Fibroblast of the conjunctiva (primary cell): ENCODE measurements at places on chromosomes 1 and 21.

GRCh38 chr1:53129891-53130597 lies 12.4 kb downstream of the SLC1A7 start:
- no peak for DNase-seq

- no peak for DNase-seq
These were observed at the start of gene CD247 for GRCh38 chr1:167518331-167518700. Gene CD247 (minus strand): TSS chr1:167518529. CDS start chr1:167518465, 64 bp downstream.

DNA sequence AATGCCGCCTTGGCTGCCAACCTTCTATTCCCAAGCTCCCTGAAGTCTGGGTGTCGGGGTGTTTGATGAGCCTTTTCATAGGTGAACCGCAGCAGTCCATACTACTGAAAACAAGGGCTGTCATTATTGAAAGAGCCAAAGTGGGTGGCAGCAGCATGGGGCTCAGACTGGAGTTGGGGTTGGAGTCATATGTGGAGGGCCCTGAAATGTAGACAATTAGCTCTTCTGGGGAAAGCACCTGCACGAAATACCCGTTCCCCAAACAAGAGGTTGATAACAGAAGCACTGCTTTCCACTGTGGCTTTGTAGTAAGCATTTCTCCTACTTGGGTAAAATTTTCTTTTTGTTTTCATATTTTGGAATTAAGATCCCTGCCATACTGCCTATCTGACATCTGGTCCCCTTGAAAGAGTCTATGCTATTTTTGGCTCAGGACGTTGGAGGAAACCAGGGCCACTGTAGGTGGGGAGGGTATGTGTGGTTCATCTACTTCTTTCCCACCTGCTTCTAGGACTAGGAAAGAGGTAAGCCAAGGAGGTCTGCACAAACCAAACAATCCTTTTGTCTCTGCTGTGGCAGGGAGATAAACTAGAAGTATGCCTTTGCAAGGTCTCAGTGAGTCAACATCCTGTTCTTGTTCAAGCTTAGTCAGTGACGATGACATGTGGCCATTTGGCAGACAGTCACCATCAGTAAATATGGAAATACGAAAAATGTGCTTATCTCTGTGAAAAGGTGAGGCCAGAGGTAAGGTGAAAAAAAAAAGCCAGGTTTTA lies 197.0 kb upstream of the UBE2U start:
- no peak for DNase-seq

DNA sequence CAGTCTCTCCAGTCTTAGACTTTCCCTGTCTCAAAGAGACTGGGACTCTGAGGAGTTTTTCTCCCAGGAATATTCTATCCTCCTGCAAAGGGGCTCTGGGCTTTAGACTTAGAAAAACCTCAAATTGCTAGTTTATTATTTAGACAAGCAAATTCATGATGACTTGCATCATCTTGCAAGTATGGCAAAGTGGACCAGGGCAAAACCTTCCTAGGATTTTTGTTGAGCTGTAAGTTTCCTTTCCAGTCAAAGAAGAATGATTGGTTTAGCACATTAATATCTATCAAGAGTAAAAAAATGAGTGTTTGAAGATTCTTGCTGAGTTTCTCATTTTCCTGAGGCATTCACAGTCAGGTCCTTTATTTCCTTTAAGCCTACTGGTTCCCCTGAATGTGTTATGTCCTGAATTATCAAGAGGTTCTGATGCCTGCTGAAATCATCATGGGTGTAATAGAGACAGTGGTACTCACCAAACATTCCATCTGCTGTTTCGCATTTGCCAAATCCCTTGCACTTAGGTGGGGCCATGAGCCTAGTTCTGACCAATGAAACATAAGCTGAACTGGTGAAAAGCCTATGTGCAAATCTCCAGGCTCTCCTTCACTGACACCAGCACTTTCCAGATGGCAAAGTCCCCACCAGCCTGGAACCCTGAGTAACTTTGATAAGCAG lies 25.2 kb upstream of the SPAG17 start:
- no peak for DNase-seq

- no peak for DNase-seq
These were observed 5.5 kb downstream of the PAQR7 start for GRCh38 chr1:25869909-25870606.

- no peak for DNase-seq
These were observed 501.9 kb upstream of the C1orf87 start for GRCh38 chr1:60575326-60575977.

DNA sequence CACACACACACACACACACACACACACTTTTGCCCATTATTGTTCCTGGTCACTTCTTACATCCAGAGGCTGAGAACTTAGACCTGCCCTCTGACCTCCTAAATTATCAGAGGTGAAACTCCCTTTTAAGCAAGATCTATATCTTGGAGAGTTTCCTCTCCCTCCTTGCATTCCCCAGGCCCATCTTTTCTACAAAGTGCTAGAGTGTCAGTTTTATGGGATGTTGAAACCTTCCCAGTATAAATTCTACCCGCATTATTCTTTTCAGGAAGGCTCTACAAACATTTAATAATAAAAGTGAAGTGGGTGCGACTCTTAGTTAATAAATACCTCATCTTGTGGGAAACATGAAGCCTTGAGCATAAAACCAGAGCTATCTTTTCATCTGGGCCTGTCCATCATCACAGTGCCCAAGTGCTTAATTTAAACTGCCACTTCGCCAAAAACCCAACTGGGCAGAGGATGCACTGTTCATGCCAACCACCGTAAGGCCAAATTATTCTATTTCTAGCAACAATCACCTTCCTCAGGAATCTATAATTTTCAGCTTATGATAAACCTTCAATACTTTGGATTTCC lies 458.2 kb upstream of the RUNX1 start:
- DNase-seq = no peak

GRCh38 chr1:66271216-66271903 lies 262.6 kb upstream of the SGIP1 start:
- peak; percentile 95 for DNase-seq

- DNase-seq = no peak
These were observed 103.4 kb downstream of the CLEC20A start for GRCh38 chr1:178393370-178393769.

DNA sequence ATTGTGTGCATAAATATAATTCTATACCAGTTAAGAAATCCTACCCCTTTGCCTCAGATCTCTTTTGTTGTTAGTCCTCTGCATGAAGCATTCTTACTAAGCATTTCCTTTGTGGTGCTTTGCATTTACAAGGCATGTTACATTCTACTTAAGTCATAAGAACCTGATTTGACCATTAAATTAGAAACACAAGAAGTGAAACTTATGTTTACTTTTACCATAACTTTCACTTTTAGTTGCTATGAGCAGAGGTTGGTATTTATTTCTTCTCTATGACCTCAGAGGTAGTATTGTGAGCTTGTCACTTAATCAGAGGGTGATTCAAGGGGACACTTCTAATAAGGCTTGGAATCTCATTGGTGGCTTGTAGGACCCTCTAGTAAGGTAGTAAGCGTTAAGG lies 9.0 kb downstream of the FAM20B start:
- DNase-seq = peak; percentile 57

DNA sequence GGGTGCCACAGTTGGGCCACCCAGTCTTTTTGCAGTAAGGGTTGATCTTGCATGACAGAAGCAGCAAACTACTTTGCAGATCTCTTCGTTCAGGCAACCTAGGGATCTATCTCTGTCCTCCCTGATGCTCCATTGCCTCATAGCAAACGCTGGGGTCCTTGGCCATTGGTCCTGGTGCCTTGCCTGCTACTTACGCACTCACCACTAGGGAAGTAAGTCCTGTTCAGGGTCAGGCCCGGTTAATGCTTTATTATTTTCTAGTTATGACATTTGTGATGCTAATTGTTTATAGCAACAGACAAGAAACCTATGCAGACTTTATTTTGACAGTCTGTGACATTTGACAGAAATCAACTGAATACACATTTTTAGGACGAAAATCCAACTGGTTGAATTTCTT lies 326.5 kb upstream of the FMN2 start:
- DNase-seq = no peak

DNA sequence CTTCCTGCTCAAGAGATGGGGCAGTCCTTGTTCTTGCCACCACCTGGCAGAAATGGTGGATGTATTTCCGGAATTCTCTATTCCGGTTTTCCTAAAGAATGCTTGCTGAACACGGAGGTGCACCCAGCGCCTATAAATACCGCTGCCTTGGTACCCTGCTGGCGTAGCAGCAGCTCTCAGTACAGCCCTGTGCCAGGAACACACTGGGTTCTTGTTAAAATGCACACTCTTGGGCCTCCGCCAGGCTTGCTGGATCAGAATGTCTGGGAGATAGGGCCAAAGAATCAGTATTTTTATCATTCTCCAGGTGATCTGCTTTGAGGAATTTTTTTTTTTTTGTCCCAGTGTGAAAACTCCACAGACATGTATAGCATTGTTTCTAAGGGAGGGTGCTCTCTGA lies 54.2 kb downstream of the IGSF5 start:
- no peak for DNase-seq

DNA sequence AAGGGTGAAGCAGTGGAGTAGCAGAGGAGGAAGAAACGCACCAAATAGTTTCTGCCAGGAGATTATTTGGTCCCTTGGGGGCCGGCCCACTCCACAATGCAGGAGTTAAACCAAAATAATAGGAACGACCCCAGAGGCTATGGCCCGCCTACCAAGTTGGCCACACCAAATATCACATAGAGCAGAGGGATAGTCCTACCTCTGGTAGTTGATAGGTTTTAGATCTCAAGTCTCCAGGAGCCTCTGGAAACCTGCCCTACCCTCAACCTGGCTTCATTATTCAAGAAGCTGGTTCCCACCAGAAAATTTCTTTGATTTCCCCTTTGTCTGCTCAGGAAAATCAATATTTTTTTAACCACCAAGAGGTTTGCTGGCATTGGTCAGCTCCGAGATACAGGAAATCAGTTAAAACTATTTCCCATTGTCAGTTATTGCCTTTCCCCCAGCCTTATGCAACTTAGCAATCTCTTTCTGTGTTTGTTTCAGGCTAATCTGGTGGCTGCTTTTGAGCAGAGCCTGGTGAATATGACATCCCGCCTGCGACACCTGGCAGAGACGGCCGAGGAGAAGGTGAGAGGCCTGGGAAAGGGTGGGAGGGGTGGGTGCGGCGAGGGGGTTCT lies 35.5 kb upstream of the IPO9 start:
- DNase-seq = no peak

GRCh38 chr1:56019922-56020321 lies 559.4 kb downstream of the PLPP3 start:
- no peak for DNase-seq

- DNase-seq = peak; percentile 63
These were observed 625.2 kb downstream of the LMO4 start for GRCh38 chr1:87953732-87954344.

DNA sequence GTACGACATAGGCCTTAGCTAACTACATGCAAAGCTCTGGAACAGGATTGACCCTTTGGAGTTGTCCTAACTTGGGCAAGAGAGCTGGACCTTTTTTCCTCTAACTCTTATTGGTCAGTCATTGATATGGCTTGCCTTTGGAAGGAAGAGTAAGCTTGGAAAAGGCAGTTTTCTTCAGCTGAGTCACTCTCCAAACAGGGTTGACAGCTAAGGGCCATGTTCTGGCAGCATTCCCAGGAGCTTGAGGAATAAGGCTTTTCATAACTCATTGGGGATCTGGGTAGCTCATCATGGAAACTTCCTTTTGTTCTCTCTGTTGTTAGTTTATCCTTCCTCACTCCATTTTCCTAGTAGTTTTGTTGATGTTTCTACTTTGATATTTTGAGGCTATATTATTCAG lies 14.5 kb upstream of the ERRFI1 start:
- DNase-seq = peak; percentile 97

DNA sequence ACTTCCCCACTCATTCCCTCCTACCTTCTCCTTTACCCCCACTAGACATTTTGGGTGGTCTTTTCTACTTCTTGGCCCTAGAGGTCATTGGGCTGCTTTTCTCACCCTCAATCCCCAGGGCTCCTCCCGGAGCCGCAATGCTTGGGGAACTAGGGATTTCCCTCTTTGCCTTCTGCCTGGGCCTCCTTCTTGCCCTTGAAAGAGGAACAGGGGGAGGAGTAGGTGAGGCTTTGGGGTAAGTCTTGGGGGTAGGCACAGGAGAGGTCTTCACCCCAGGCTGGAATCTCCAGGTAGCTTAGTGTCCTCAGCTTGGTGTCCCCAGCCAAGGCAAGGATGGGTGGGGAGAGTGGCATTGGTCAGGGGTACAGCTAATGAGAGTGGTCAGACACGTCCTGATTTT lies 56.2 kb upstream of the EPS8L3 start:
- no peak for DNase-seq

- DNase-seq = no peak
These were observed 29.4 kb downstream of the MRPL37 start for GRCh38 chr1:54229281-54229891.

DNA sequence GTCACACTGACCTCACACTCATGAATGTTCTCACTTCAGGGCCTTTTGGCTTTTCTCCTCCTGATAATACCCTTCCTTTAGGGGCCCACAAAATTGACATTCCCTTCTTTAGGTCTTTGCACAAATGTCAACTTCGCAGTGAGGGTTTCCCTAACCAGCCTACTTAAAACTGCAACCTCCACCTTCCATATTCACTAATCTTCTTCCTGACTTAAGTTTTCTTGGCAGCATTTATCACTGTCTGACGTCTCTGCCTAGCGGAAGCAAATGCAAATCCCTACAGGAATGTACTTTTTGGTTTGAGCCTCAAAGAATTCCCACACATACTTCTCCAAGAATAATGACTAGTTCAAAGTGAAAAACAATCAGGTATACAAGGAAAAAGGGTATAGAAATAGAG lies 32.8 kb downstream of the INTS7 start:
- DNase-seq = no peak

- DNase-seq = no peak
These were observed 226.9 kb upstream of the C1orf174 start for GRCh38 chr1:4126731-4127591.

DNA sequence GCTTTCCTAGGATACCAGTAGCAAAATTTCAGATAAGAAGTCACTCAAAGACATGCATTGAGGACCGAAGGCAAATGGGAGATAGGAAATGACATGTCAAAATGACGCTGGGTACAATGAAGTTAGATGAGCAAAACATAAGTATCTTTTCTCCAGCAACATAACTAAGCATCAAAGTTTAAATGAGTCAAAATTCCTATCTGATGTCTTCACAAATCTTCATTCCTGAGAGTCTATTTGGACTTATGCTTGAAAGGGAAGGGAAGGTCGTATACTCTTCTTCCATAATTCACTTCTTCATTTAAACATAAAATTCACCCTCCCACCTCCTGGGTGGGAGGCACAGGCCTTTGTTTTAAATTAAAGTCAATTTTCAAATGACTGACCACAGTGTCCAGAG lies 4.1 kb upstream of the TMEM81 start:
- no peak for DNase-seq

- DNase-seq = no peak
These were observed 29.6 kb upstream of the LRRC8D start for GRCh38 chr1:89791064-89791726.

- DNase-seq = no peak
These were observed 330.5 kb upstream of the KAZN start for GRCh38 chr1:14267991-14268390.

- DNase-seq = no peak
These were observed 3.1 kb upstream of the TRIM45 start for GRCh38 chr1:117124661-117125060.

GRCh38 chr1:234386122-234386521 lies 12.9 kb downstream of the COA6 start:
- DNase-seq = no peak

- no peak for DNase-seq
These were observed 62.7 kb upstream of the BRINP3 start for GRCh38 chr1:190540366-190540765.

GRCh38 chr1:98405581-98406074 lies 255.9 kb upstream of the SNX7 start:
- DNase-seq = no peak
